ENCODE measurements at places on chromosomes 6 and 20.

GRCh38 chr20:17339000-17339399, 112.2 kb downstream of the PCSK2 start:
- no peak for DNase-seq

- DNase-seq: peak; percentile 76
Observed at GRCh38 chr20:8757146-8757545, 311.7 kb upstream of the PLCB4 start.

DNA sequence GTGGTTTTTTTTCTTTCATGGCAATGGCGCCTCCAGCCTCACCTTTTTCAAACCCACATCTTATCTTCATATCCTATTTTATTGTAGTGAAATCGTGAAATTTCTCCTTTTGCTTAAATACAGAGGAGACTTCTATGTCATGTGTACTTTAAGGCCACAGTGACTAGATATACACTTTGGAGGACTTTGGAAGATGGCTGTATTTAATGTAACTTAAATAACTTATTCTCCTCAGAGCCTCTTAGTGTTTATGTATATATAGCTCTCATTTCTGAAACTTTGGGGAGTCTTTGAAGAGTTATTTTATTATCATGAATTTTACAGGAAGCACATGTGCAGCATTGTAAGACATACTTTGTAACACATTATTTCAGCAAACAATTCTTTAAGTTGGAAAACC, 968 bp downstream of the LAMA2 start:
- no peak for DNase-seq

DNA sequence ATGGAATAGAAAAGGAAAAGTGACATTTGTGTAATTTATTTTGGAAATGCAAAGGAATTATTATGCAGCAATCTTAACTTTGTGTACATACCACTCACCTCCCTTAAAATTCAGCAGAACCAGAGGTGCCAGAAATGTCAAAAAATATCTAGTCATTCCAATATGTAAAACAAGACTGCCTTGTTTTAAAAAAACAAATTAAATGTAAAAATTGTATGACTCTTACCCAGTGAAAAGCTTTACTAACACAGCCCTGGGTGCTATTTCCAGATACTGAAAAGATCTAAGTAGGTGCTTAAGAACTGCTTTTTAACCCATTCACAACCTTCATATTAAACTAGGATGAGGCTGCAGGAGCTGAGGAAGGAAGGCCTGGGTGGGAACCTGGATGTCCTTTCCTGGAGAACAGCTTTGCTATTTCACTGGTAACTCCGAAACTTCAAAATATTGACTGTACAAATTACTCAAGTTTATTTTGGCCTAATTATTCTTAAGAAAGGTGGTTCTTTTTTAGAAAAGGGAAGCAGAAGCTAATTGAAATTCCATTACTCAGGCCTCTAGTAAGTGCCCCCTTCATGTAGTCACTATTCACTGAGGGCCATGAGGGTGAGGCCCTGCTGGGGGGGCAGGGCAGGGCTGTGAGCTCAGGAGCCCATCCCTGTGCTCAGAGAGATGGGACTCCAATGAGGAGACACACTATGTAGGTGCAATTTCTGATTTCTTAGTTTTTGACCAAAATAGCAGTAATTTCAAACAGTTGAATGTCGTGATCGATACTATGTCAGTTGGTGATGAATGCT, 139.6 kb downstream of the MAP3K4 start:
- no peak for DNase-seq

- no peak for DNase-seq
Observed at GRCh38 chr6:83117802-83118201, 50.3 kb downstream of the DOP1A start.

All from fibroblast of the aortic adventitia (primary cell).